Hematopoietic multipotent progenitor cell treated with erythropoietin and hydrocortisone succinate and interleukin-3 and kit ligand, for 15 days (in vitro differentiated cells): ENCODE measurements at places on chromosomes 12 and 14.

DNA sequence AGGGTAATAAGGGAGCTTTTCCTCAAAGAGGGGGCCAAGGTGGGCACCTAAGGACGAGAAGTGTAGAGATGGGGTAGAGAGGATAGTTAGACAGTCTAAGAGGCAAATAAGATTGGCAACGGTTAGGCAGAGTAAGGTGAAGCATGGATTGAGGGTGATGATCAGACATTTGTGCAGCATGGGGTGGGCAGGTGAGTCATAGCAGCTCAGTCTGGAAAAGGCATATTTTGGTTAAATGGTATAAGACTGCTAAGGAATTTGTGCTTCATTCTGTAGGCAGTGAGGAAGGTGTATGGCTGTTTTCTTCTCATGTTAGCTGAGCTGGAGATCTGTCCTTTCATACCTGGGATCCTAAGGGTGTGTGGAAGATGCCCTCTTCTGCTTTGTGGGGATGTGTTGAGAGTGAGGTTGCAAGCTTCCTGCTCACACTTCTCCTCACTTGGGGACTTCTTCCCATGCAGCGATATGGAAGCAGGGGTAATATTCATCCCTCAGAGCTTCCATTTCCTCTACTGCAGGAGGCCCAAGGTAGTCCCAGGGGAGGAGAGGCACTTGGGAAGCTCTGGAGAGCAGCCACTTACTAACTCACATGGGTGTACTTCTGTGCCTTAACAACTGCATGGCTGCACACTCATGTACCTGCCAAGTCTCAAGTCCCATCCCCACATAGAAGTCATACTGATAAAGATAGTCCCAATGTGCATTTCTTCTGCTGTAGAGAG, 28.9 kb downstream of the GSG1 start:
- DNase-seq = no peak

- no peak for DNase-seq
Observed at GRCh38 chr12:39617887-39618286, 1.7 kb downstream of the ABCD2 start.

DNA sequence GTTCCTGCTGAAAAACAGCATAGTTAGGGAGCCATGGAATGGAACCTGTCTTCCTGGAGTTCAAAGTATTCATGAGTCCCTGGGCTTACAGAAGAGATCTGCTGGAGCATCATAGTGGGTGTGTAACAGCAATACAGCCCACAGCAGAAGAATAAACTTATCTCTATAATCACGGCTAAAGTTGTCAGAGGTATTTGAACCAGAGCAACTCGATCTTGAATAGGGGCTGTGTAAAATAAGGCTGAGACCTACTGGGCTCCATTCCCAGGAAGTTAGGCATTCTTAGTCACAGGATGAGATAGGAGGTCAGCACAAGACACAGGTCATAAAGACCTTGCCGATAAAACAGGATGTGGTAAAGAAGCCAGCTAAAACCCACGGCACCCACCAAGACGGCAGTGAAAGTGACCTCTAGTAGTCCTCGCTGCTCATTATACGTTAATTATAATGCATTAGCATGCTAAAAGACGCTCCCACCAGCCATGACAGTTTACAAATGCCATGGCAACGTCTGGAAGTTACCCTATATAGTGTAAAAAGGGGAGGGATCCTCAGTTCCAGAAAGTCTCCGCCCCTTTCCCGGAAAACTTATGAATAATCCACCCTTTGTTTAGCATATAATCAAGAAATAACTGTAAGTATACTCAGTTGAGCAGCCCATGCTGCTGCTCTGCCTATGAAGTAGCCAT, 223.4 kb downstream of the PCNX1 start:
- DNase-seq = no peak

- no peak for DNase-seq
Observed at GRCh38 chr14:71304690-71305089, 397.4 kb downstream of the PCNX1 start.

GRCh38 chr14:52998376-52999015, 47.6 kb upstream of the FERMT2 start:
- no peak for DNase-seq

DNA sequence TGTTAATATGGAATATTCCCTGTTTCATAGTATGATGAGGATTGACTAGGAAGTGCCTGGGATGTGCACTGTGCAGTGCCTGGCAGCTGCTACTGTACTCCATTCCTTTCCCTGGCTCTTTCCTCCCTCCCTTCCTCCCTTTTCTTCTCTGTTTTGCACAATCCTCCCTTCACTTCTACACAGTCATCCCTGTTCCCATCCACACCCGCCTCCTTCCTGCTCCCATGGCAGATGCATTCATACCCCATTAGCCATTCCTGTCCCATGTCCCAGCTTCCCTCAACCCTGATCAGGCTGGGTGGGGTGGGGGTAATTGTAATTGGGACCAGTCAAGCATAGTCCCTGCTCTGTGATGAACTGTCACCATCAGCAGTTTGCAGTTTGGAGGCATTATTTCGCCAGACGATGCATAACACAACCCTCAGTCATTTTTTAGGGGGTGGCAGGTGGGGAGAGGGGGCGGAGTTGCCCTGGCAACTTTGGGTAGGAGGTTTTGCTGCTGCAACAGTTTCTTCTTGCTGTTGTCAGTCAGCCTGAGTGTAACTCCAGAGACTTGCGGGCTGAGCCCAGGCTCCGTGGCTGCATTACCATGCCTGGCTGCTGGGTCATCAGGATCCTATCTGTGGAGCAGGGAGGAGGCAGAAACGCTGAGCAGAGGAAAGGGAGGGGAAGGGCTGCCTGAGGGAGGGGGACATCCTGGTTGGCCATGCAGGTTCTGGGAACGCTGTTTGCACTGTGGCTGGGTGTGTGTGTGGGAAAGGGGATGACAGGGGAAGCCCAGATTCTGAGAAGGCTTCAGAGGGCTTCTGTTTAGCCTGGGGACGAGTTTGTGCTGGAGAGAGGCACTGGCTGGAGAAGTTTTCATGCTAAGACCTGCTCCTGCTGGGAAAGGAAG, 4.1 kb upstream of the KRT84 start:
- DNase-seq = no peak

GRCh38 chr14:76643887-76644286, 117.4 kb upstream of the VASH1 start:
- DNase-seq = no peak
